ENCODE measurements at places on chromosomes 7 and 10.

- DNase-seq = no peak
Measured at GRCh38 chr7:131130324-131130723, 197.4 kb upstream of the MKLN1 start.

GRCh38 chr10:112628951-112629609 is 182.1 kb downstream of the VTI1A start:
- no peak for DNase-seq

DNA sequence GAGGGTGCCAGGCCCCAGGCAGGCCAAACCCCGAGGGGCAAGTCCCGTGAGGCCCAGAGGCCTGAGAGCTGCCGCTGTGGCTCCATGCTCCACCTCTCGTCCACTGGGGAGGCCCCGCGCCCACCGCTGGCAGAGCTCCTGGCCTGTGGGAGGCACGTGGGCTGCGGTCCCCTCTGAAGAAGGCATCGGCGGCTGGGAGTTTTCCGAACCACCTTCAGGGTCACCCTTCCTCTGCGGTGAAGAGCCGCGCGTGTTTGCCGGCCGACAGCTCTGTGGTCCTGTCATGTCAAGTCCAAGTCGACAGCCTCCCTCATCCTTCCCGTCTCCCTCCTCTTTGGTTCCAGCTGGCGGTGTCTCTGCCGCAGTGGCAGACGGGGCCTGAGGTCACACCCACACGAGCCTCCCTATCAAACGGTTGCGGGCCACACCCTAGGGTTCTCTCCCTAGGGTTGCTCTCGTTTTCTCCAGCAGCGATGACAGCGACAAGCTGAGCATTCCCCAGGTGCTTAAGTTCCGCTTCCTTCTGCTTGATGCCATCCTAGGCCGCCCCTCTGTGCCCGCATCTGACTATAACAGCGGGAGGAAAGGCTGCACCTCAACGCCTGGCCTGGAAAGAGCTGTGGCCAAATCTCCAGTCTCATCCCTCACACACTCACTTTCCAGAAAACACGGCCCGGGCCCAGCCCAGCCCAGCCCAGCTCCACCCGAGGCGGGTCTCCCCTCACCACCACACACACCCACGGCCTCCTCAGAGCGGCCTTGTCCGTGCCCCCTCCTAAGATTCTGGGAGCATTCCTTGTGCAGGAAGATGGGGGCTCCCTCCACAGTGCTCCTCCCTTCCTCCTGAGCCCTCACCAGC is 185.0 kb downstream of the ELFN1 start:
- DNase-seq = no peak

GRCh38 chr7:76356823-76357222 is 2.0 kb downstream of the YWHAG start:
- peak; percentile 19 for DNase-seq

- no peak for DNase-seq
Measured at GRCh38 chr10:125840406-125840805, 17.1 kb downstream of the BCCIP start.

- peak; percentile 92 for DNase-seq
Measured at GRCh38 chr7:77327067-77327931, 88.8 kb downstream of the GSAP start.

- no peak for DNase-seq
Measured at GRCh38 chr10:48777110-48777509, 92.4 kb downstream of the WDFY4 start.

DNA sequence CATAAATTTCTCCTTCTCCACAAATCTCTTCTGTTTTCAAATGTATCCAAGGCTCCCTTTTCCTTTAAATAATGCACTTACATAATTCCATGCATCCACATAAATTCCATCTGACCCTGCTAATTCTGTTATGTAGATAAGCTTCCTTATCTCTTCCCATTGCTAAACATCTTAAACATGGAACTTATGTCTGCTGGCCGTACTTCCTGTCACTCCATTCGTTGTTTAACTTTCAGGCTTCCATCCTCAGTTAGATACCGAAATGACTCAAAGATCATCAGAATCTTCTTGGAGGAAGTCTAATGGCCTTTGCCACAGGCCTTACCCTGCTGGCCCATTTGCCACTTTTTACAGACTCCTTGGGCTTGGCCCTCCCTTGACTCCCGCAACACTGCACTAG is 330.9 kb downstream of the GFRA1 start:
- DNase-seq = no peak

GRCh38 chr7:46577394-46577793 is 656.3 kb upstream of the IGFBP3 start:
- DNase-seq = no peak

GRCh38 chr10:84076540-84077195 is 62.6 kb upstream of the GHITM start:
- DNase-seq = peak; percentile 34

GRCh38 chr7:95396136-95397032 is at the start of gene PON3:
Gene PON3, minus strand, starts transcription at chr7:95396375. Its CDS starts 25 bp downstream, at chr7:95396350.
- peak; percentile 9 for DNase-seq

- no peak for DNase-seq
Measured at GRCh38 chr7:6127110-6127490, 95.9 kb downstream of the ANKRD61 start.

DNA sequence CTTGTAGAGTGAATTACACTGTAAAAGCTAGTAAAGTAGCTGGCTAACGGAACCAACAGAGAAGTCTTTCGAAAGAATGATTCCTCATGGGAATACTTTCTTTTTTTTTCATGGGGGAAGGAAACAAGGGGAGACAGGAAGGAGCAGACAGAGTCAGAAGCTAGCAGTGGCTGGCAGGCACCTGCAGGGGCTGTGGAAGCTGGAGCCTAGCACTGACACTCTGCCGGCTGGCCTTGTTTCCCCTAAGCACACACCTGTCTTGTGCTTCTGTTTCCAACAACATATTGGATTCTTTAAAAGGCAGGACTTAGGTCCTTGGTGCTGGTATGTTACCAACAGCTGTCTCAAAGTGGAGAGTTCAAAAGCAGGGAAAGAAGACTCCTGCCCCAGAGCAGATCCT is 24.7 kb downstream of the NOD1 start:
- no peak for DNase-seq

DNA sequence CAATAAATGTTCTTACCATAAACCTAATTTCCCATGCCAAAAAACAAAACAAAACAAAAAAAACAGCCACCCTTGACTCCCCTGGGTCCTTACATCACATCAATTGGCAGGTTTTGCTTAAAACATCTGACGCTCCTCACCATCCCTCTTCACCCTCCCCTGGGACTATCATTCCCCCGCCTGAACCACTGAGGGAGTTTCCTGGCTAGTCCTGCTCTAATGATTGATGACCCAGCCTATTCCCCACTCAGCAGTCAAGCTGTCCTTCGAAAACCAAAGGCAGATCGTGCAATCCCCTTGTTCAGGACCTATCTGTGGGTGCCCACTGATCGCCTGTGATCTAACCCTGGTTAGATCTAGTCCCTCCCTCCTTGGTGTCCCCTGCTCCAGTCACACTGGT is 11.2 kb upstream of the FRMPD2 start:
- no peak for DNase-seq

- no peak for DNase-seq
Measured at GRCh38 chr7:31640381-31640780, 46.6 kb upstream of the PPP1R17 start.

DNA sequence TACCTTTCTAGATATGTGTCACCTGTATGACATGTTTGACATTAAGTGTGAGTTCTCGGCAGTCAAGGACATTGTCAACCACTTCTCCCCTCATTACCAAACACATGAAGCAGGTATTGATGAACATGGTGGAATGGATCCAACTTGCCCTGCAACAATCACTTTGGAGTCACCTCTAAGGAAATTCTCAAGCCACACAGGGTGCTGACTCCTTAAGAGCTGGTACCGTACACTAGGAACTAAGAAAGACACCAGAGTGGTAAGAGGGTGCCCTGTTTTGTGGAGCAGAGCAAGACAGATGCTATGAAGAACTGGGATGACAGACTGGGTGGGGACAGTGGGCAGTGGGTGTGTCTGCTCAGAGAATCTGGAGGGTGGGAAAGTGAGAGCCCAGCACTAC is 17.4 kb upstream of the SORBS1 start:
- no peak for DNase-seq

DNA sequence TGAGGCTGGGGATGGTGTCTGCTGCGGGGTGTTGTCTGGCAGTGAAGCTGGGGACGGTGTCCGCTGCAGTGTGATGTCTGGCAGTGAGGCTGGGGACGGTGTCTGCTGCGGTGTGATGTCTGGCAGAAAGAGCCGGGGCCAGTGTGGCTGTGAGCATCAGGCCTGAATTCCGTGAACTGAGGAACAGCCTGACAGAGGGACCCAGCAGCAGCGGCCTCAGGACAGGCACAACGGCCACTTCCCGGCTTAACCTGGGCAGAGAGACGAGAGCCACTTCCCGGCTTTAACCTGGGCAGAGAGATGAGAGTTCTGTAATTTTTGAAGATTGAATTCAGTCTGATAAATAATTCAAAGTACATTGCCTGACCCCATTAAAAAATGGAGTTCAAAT is 321.2 kb downstream of the PTPRN2 start:
- DNase-seq = no peak

- DNase-seq = no peak
Measured at GRCh38 chr10:84348860-84349259, 20.5 kb downstream of the CCSER2 start.

- no peak for DNase-seq
Measured at GRCh38 chr7:152975076-152975475, 215.5 kb downstream of the ACTR3B start.

DNA sequence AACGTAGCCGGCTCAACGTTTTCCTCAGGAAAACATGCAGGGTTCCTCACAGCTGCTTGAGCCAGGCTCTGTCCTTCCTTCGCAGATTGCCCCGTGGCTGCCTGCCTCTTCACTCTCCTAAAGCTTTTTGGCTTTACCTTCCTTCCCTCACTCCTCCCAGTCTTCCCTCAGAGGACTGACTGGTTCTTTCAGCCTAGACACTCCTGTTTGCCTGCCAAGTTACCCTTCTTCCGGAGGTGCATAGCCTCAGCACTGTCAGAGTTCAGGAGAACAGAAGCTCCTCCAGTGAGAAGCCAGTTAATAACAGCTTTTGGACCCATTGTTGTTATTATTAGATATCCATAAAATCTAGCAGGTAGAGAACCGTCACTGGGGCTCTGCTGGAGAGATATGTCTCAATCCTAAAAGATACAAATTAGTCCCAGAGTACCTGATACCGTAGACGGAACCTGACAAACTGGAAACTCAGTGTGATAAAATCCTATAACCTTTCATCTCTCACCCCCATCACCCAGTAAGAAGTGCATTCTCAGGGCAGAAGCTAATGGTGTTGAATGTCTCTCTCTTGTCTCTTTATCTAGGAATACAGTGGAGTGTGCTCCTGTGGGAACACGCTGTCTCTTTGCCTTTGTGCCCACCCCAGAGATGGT is 79.6 kb downstream of the SND1 start:
- no peak for DNase-seq
